ENCODE measurements at places on chromosomes 1 and 21. TPM values are rescaled to one million over a fixed set of nuclear protein-coding genes. Genes with fewer than 3 reads are reported as not detected.

- H3K36me3 ChIP-seq, result no peaks in the 10 kb centered on the region
- no peak overlapping the region for H3K4me3 ChIP-seq
- H3K27ac ChIP-seq, result no peak overlapping the region
- peaks cover 12% of the 10 kb centered on the region for H3K4me1 ChIP-seq
- DNase-seq, result no peak
These were observed 25.3 kb downstream of the OPTC start for GRCh38 chr1:203519053-203519840.

GRCh38 chr1:48691429-48692001 is 85.2 kb downstream of the BEND5 start:
- no peaks in the 10 kb centered on the region for H3K36me3 ChIP-seq
- DNase-seq, result no peak
- no peaks in the 10 kb centered on the region for H3K4me1 ChIP-seq
- no peaks in the 10 kb centered on the region for H3K27me3 ChIP-seq

- H3K4me3 ChIP-seq, result no peak overlapping the region
- H3K36me3 ChIP-seq, result no peaks in the 10 kb centered on the region
- peaks cover 7% of the 10 kb centered on the region for H3K27me3 ChIP-seq
- no peaks in the 10 kb centered on the region for H3K4me1 ChIP-seq
These were observed 5.8 kb upstream of the NR5A2 start for GRCh38 chr1:200021577-200022238.

GRCh38 chr1:48251821-48252220 is 29.3 kb downstream of the SLC5A9 start:
- no peaks in the 10 kb centered on the region for H3K36me3 ChIP-seq
- H3K27ac ChIP-seq, result no peak overlapping the region
- H3K4me3 ChIP-seq, result no peak overlapping the region
- H3K27me3 ChIP-seq, result peaks cover 17% of the 10 kb centered on the region
- no peaks in the 10 kb centered on the region for H3K4me1 ChIP-seq

DNA sequence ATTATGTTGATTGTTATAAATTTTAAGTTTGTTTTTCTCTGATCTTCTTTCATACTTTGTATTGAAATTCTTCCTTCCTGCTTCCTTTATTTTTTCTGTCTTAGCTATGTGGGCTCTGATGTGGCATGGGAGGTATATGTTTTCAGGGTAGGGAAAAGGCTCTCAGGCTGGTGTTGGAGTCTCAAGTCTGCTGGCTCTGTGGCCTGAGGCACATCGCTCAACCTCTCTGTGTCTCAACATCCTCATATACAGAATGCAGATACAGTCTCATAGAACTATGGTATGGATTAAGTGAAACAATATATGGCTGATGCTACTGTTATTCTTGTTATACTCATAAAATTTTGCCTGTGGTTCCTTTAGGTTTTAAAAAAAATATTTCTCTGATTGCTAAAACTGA is 105.9 kb downstream of the KCNN3 start:
- H3K4me1 ChIP-seq, result peaks cover 9% of the 10 kb centered on the region
- H3K36me3 ChIP-seq, result no peaks in the 10 kb centered on the region
- no peaks in the 10 kb centered on the region for H3K27me3 ChIP-seq
- H3K27ac ChIP-seq, result no peak overlapping the region

- peak within 1 kb of the TSS; percentile 82 for H3K27ac ChIP-seq
- peaks cover 2% of the 10 kb centered on the region for H3K27me3 ChIP-seq
- DNase-seq, result peak; percentile 29
- H3K36me3 ChIP-seq, result no peaks in the 10 kb centered on the region
- peaks cover 65% of the 10 kb centered on the region for H3K4me1 ChIP-seq
- peak within 1 kb of the TSS; percentile 86 for H3K4me3 ChIP-seq
These were observed at the start of gene CSF1 for GRCh38 chr1:109910123-109910962. TSS of gene CSF1 (plus strand) at chr1:109910849. CDS start at chr1:109911024, 175 bp downstream.

DNA sequence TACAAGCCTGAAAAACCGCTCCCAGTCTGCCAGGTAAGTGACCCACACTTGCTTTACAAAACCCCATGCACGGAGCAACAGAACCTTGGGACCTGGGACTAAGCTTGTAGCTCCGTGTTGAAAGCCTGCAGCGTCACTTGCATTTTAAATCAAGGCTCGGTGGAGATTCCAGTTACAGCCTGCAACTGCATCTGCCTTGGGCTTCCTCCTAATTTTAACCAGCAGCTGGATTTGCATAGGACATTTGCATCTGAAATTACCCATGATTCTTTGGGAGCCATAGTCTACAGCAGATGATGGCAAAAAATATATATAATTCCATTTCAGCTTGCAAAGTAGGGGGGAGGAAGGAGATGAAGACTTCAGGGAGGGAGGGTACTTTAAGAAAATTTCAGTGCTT is 62.4 kb upstream of the IGSF21 start:
- no peak for DNase-seq
- peaks cover 23% of the 10 kb centered on the region for H3K27me3 ChIP-seq
- H3K4me3 ChIP-seq, result no peak overlapping the region

NIBAN1 gene
- total RNA-seq, result 1.6 TPM

AMIGO1 gene
- 33.3 TPM for total RNA-seq

FCER1G gene
- 31.8 TPM for total RNA-seq

SPRR2D gene
- not detected for total RNA-seq

SYNC gene
- not detected for total RNA-seq

CD1B gene
- not detected for total RNA-seq

KCNA3 gene
- total RNA-seq, result 78.7 TPM
